ENCODE measurements at places on chromosomes 4 and X. TPM values are rescaled to one million over a fixed set of nuclear protein-coding genes. Genes with fewer than 3 reads are reported as not detected.

The SAGE1 gene
- not detected for total RNA-seq

The ARR3 gene
- not detected for total RNA-seq

The CPE gene
- 70.4 TPM for total RNA-seq

The CYSLTR1 gene
- 3.8 TPM for total RNA-seq

The APLN gene
- total RNA-seq: 0.52 TPM

The ITM2A gene
- 42.2 TPM for total RNA-seq

The KLF8 gene
- 22.7 TPM for total RNA-seq

The ARHGAP24 gene
- total RNA-seq: 11.2 TPM

The FTSJ1 gene
- total RNA-seq: 42.7 TPM

The RAB33B gene
- total RNA-seq: 9.4 TPM

The ERVMER34-1 gene
- total RNA-seq: 3.7 TPM

The RASSF6 gene
- 41.7 TPM for total RNA-seq

The GDPD2 gene
- 1.5 TPM for total RNA-seq

The GPR143 gene
- total RNA-seq: 3.7 TPM

The FAM156A gene
- 34.0 TPM for total RNA-seq

The RHOXF1 gene
- total RNA-seq: not detected

Measured in ureter (tissue), 1 donor.